ENCODE measurements at places on chromosomes 2 and 18. TPM values are rescaled to one million over a fixed set of nuclear protein-coding genes. Genes with fewer than 3 reads are reported as not detected.

Gene CELF4
- not detected for total RNA-seq

Gene LHCGR
- not detected for total RNA-seq

Gene SERPINB11
- total RNA-seq: not detected

Gene SERPINB13
- not detected for total RNA-seq

Gene DNAH7
- total RNA-seq: 0.06 TPM

Gene SCG2
- total RNA-seq: 0.38 TPM

Gene KIAA2012
- total RNA-seq: not detected

Gene UBR3
- 20.1 TPM for total RNA-seq

Gene TEKT4
- total RNA-seq: not detected

Gene EFEMP1
- total RNA-seq: 12,559 TPM

Gene SLC9A2
- under 0.01 TPM for total RNA-seq

Gene AKAIN1
- not detected for total RNA-seq

Gene SLC11A1
- total RNA-seq: 0.13 TPM

Gene HS1BP3
- total RNA-seq: 20.6 TPM

Gene CRYGD
- total RNA-seq: not detected

Gene DUSP19
- total RNA-seq: 1.8 TPM

Gene C2orf81
- total RNA-seq: 0.13 TPM

Gene GULP1
- total RNA-seq: 7.1 TPM

Gene GPR45
- total RNA-seq: not detected

Gene DYNC1I2
- 127 TPM for total RNA-seq

Gene HOXD9
- 10.7 TPM for total RNA-seq
